Stimulated activated CD8-positive, alpha-beta memory T cell treated with anti-CD3 and anti-CD28 coated beads, Interleukin-7, amount 100 ng/mL, for 1 hour (primary cell): ENCODE measurements at places on chromosomes 6 and 20.
A peak's percentile ranks its signal among the peaks of the same experiment; 100 is the strongest.

GRCh38 chr20:6940048-6940447 lies 172.6 kb downstream of the BMP2 start:
- DNase-seq, result no peak

DNA sequence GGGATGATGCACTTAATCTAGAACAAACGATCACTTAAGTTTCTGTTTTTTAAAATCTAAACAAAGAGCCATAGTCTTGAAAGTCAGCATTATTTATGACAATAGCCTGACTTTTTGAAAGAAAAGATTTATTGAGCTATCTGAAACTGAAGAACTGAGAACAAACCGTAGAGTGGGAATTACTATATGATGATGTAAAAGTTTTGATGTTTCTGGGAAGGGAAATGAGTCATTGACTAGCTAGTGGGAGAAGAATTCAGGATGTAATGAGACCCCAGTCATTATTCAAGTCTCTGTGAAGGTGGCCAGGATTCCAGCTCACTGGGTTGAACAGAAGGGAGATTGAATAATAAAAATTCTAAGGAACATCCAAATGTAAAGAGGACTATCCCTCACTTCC lies 83.4 kb upstream of the FABP7 start:
- no peak for DNase-seq

- DNase-seq, result no peak
Measured at GRCh38 chr20:48986899-48987298, 59.2 kb upstream of the CSE1L start.

DNA sequence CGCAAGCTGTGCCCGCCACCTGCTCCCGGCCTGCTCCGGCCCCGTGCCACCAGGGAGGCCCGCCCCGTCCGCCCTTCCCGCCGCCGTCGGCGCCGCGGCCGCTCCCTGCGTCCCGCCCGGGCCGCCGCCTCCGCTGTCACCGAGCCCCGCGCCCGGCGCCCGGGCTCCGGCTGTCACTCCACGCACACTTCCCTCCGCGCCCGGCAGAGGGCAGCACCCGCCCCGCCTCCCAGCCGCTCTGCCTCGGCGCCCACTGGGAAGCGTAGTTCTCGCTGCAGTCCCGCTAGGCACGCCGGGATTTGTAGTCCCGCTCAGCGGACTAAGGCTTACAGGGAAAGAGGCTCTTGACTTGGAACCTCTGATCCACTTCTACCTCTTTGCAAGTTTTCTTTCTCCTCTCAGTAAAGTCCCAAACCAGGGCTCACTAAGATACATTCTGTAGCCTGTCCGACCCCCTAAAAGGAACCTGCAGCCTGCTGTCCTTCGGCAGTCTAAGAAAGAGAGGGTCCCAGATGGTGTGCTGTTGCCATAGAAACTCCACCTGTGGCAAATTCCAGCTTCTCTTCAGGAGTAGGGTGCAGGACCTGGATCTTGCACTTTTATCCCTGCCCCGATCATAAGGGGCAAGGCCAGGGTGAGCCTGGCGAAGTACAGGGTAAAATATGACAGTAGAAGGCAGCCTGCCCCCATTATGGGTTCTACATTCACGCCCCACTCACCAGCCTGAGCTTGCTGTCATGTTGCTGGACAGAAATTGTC lies at the start of gene TFEB:
TSS of gene TFEB (minus strand) at position 182 of the 759 bp plus-strand sequence. CDS start 44,395 bp downstream, outside the sequence.
- DNase-seq, result peak; percentile 89

DNA sequence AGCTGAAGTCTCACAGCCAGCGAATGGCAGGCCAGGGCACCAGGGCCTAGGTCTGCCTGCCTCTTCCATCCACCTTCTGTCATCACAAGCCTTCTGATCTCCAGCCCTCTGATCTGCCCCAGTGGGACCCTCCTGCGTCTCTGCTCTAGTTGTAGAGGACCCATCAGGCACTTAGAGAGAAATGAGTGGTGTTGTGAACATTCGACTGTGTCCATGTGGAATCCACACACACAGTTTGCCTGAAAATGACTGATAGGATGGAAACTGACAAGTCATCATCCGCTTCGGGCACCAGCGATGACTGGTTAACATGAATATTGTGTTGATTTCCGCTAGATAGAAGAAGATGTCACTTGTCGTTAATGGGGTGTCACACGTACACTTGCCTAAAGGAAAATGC lies 221.0 kb downstream of the PTPRT start:
- no peak for DNase-seq

- DNase-seq, result no peak
Measured at GRCh38 chr6:14925025-14925698, 320.7 kb upstream of the JARID2 start.

DNA sequence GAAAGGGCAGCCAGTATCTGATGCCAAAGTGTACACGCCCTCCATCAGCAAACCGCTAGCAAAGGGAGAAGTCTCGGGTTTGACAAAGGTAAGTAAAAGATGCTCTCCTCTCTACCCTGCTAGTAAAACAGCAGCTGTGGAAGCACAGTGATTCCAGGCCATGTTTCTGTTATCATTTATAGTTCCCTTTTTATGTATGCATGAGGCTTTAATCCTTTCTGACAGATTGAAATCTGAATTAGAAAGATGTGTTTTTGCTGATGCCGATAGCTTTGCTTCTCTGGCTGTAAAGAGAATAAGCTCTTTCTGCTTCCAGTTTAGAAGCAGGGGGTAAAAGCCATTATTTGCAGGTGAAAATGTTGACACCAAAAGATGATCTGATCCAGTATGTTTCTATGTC lies 392.4 kb upstream of the SOX4 start:
- no peak for DNase-seq

DNA sequence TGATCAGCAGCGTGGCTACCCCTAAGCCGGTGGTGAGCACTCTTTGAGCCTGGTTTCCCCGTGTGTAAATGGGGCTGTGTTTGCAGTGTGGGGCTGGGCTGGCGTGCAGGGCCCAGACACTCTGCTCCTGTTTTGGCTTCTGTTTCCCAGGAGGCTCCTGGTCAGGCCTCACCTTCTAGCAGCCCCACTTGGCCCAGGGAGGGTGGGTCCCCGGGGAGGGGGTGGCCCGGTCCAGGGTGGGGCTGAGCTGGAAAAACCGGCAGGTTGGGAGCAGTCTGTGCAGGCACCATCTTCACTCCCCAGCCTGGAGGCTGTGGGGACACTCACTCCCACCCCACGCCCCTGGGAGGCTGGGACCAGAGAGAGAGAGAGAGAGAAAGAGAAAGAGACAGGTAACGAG lies 25.3 kb downstream of the CEBPB start:
- DNase-seq, result no peak
